ENCODE measurements at places on chromosomes 3 and 15. TPM values are rescaled to one million over a fixed set of nuclear protein-coding genes. Genes with fewer than 3 reads are reported as not detected.

GRCh38 chr3:134495980-134496379 is 10.1 kb downstream of the CEP63 start:
- H3K4me1 ChIP-seq, result no peaks in the 10 kb centered on the region
- H3K36me3 ChIP-seq, result no peaks in the 10 kb centered on the region
- DNase-seq, result no peak

GRCh38 chr15:43896543-43896942 is 69.7 kb downstream of the WDR76 start:
- peaks cover under 1% of the 10 kb centered on the region for H3K4me1 ChIP-seq
- no peak overlapping the region for H3K4me3 ChIP-seq
- DNase-seq, result no peak
- H3K27ac ChIP-seq, result no peak overlapping the region
- no peaks in the 10 kb centered on the region for H3K36me3 ChIP-seq

DNA sequence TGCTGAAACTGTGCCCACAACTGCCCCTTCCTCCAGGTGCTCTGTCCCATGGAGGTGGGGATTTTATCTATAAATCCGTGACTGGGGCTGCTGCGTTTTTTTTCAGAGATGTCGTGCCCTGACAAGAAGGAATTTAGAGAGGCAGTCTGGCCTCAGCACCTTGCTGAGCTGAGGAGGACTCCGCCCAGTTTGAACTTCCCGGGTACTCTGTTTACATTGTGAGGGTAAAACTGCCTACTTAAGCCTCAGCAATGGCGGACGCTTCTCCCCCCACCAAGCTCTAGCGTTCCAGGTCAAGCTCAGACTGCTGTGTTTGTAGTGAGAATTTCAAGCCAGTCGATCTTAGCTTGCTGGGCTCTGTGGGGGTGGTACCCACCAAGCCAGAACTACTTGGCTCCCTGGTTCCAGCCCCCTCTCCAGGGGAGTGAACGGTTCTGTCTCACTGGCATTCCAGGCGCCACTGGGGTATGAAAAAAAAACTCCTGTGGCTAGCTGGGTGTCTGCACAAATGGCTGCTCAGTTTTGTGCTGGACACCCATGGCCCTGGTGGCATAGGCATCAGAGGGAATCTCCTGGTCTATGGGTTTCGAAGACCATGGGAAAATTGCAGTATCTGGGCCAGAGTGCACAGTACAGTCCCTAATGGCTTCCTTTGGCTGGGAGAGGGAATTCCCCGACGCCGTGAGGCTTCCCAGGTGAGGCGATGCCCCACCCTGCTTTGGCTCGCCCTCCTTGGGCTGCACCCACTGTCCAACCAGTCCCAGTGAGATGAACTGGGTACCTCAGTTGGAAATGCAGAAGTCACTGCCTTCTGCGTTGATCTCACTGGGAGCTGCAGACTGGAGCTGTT is 68.5 kb upstream of the SGO1 start:
- no peak overlapping the region for H3K27ac ChIP-seq
- no peaks in the 10 kb centered on the region for H3K36me3 ChIP-seq
- H3K4me3 ChIP-seq, result no peak overlapping the region
- H3K4me1 ChIP-seq, result peaks cover 9% of the 10 kb centered on the region

The RNF13 gene
- polyA plus RNA-seq, result 101 TPM
